ENCODE measurements at places on chromosomes 7 and 10. TPM values are rescaled to one million over a fixed set of nuclear protein-coding genes. Genes with fewer than 3 reads are reported as not detected.

The TLX1 gene
- total RNA-seq = not detected

GRCh38 chr10:94963901-94964300 lies 25.4 kb downstream of the CYP2C9 start:
- no peak overlapping the region for H3K4me3 ChIP-seq
- no peaks in the 10 kb centered on the region for H3K4me1 ChIP-seq
- no peaks in the 10 kb centered on the region for H3K27me3 ChIP-seq
- no peak for DNase-seq

- H3K4me3 ChIP-seq = no peak overlapping the region
- no peaks in the 10 kb centered on the region for H3K27me3 ChIP-seq
- no peak overlapping the region for H3K27ac ChIP-seq
- no peak for DNase-seq
Observed at GRCh38 chr7:3641582-3641981, 340.5 kb downstream of the SDK1 start.

GRCh38 chr10:102633287-102633686 lies 11.0 kb upstream of the TRIM8 start:
- peaks cover 4% of the 10 kb centered on the region for H3K36me3 ChIP-seq
- no peak for DNase-seq
- peak overlapping the region; percentile 82 for H3K27ac ChIP-seq
- H3K4me3 ChIP-seq = peak overlapping the region; percentile 11
- H3K4me1 ChIP-seq = peaks cover 38% of the 10 kb centered on the region
- no peaks in the 10 kb centered on the region for H3K27me3 ChIP-seq

DNA sequence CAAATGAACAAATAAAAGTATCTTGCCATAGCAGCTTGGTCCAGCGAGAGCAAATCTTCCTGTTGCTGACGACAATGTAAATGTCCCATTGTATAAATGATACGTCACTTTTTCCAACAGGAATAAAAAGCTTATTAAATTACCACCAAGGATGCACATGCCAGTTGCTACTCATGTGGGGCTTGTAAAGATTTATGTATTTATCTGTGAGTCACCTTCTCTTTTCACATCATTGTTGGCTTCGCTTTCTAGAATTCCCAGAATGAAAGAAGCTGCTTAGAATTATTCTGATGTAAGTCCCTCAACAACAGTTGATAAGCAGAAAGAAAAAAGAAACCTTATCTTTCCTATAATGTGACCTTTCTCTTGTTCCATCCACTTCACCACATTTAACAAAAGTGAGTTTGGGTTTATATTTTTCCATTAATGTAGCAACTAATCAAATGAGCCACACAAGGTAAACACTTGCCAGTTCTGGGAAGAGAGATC lies 22.4 kb downstream of the DNAJC12 start:
- no peaks in the 10 kb centered on the region for H3K27me3 ChIP-seq
- H3K36me3 ChIP-seq = peaks cover under 1% of the 10 kb centered on the region
- no peak for DNase-seq
- peaks cover 11% of the 10 kb centered on the region for H3K4me1 ChIP-seq
- peak overlapping the region; percentile 69 for H3K27ac ChIP-seq

DNA sequence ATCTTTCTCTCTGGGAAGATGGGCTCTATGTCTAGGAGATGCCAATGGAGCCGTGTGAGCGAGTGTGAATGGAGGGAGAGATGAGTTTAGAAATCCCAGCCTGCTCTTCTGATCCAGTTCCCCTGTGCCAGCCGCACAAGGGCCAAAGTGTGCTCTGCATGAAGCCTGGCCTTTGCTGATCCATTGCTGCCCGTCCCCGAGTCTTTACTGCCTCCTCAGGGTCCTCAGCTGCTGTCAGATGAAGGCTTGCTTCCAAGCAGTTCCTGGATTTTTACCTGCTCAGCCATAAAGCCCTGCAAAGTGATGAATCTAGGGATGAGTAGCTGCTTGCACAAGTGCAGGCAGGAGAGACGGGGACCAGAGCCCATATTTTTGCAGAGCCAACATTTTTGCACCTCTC lies 115.9 kb downstream of the ZMIZ1 start:
- no peaks in the 10 kb centered on the region for H3K36me3 ChIP-seq
- no peaks in the 10 kb centered on the region for H3K27me3 ChIP-seq
- peaks cover 3% of the 10 kb centered on the region for H3K4me1 ChIP-seq
- H3K4me3 ChIP-seq = no peak overlapping the region
- no peak for DNase-seq

The LFNG gene
- 41.0 TPM for total RNA-seq

DNA sequence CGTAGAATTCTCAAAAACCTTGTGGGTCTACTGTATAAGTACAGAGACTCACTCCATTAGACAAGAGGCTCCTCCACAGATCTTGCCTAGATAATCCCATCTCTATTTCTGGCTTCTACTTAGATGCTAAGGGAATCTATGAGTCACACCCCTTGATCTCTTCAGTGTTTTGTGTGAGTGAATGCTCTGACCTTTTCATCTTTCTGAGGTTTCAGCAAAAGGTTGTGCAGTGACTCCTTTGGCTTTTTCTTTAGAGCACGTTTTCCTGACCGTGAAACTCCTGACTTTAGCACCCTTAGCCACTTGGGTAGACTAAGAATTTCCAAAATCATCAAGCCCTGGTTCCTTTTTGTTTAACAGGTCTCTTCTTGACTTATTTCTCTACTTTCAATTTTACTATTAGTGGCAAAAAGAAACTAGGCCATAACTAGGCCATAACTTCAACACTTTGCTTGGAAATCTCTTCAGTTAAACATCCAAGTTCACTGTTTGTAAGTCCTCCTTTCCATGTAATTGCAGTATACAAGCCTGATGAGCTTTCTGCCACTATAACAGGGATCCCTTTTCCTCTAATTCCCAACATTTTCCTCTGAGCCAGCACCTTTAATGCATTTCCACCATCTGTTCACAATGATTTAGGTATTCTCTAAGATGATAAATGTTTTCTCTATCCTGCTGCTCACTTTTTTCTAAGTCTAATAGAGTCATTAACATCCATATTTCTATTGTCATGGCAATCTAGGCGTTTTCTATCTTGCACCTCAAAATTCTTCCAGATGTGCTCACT lies 19.4 kb downstream of the COPG2 start:
- no peak for DNase-seq
- H3K4me3 ChIP-seq = peak overlapping the region; percentile 30
- H3K36me3 ChIP-seq = peaks cover 69% of the 10 kb centered on the region
- H3K27ac ChIP-seq = peak overlapping the region; percentile 89

DNA sequence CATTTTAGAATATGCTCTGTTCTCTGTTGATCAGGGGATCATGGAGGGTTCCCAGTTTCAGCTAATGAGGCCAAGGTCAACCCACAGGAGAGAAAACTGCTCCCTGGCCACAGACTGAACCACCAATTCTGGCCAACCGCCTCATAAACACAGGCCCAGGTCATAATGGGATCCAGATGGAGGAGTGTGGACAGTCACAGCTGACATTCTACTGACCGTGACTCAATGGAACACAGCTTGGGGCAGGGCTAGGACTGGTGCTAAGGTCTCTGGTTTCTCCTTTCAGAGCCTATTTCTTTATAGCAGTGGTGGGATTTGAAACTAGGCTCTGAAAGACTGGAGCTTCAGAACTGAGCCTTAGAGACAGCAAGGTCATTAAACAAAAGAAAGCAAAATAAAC lies 68.3 kb downstream of the HIPK2 start:
- no peaks in the 10 kb centered on the region for H3K27me3 ChIP-seq
- peaks cover 8% of the 10 kb centered on the region for H3K36me3 ChIP-seq
- peaks cover 4% of the 10 kb centered on the region for H3K4me1 ChIP-seq
- H3K27ac ChIP-seq = no peak overlapping the region

The TRIL gene
- not detected for total RNA-seq

GRCh38 chr7:101531726-101532357 lies 97.3 kb downstream of the MYL10 start:
- no peak for DNase-seq
- H3K27me3 ChIP-seq = no peaks in the 10 kb centered on the region
- H3K4me1 ChIP-seq = no peaks in the 10 kb centered on the region
- no peak overlapping the region for H3K4me3 ChIP-seq
- no peaks in the 10 kb centered on the region for H3K36me3 ChIP-seq

The NT5C3A gene
- 33.3 TPM for total RNA-seq

The TWIST1 gene
- total RNA-seq = 1.2 TPM

The LRRC61 gene
- 25.8 TPM for total RNA-seq

The C7orf57 gene
- total RNA-seq = 0.11 TPM

GRCh38 chr7:152335900-152336571 lies 99.8 kb downstream of the KMT2C start:
- H3K36me3 ChIP-seq = no peaks in the 10 kb centered on the region
- no peaks in the 10 kb centered on the region for H3K27me3 ChIP-seq
- H3K4me3 ChIP-seq = peak overlapping the region; percentile 71
- H3K27ac ChIP-seq = peak overlapping the region; percentile 58
- peaks cover 20% of the 10 kb centered on the region for H3K4me1 ChIP-seq
- DNase-seq = no peak

The ZCWPW1 gene
- 3.5 TPM for total RNA-seq

GRCh38 chr10:2910656-2911055 lies 156.7 kb upstream of the PFKP start:
- no peak overlapping the region for H3K27ac ChIP-seq
- DNase-seq = no peak
- peaks cover 7% of the 10 kb centered on the region for H3K4me1 ChIP-seq
- H3K27me3 ChIP-seq = peaks cover 24% of the 10 kb centered on the region

The PAPSS2 gene
- total RNA-seq = 0.21 TPM

DNA sequence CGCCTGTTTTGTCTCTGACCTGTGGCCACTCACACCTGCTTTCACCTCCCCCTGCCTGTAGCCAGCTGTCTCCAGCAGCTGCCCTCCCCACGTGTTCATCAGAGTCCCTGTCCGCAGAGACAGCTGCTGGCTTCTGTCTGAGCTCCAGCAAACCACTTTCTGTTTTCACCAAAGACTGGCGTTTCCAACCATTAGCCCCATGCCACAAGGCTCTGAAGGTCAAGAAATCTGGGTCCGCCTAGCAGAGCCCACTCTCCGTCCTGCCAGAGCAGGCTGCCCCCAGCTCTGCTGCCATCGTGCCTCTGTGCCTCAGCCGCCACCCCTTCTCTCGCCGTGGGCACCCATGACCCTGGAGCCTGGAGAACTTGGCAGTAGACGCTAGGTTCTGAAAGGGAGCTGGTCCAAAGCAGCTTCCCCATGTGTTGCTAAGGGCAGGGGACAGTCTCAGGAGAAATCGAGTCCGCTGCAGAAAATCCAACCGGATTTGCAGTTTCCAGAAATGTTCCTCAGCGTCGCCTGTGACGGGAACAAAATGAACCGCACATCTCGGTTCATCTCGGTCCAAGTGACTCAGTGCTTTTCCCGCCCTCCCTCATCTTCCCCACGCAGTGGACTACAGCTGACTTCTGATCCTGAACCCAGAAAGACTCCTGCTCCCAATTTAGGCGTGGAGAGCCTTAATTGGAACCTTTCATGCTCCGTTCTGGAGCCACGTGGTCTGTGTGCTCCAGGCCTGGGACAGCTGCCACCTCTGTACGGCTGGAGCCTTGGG lies 28.0 kb downstream of the TMEM120A start:
- no peaks in the 10 kb centered on the region for H3K27me3 ChIP-seq
- H3K27ac ChIP-seq = no peak overlapping the region
- no peaks in the 10 kb centered on the region for H3K4me1 ChIP-seq
- no peak overlapping the region for H3K4me3 ChIP-seq
- peaks cover 2% of the 10 kb centered on the region for H3K36me3 ChIP-seq

The SPDYE6 gene
- not detected for total RNA-seq
